ENCODE measurements at places on chromosomes 12 and 14.

GRCh38 chr12:31002361-31002725, 71.3 kb upstream of the DDX11 start:
- no peak for DNase-seq

GRCh38 chr14:95507701-95508103, 8.7 kb downstream of the SYNE3 start:
- DNase-seq: no peak

- DNase-seq: no peak
Observed at GRCh38 chr14:64681796-64682710, 22.2 kb upstream of the PLEKHG3 start.

DNA sequence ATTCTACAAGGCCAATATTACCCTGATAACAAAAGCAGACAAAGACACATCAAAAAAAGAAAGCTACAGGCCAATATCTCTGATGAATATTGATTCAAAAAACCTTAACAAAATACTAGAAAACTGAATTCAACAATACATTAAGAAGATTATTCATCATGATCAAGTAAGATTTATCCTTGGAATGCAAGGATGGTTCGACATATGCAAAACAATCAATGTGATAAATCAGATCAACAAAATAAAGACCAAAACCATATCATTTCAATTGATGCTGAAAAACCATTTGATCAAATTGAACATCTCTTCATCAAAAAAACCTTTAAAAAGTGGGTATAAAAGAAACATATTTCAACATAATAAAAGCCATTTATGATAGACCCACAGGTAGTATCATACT, 117.3 kb downstream of the CPNE8 start:
- DNase-seq: no peak

DNA sequence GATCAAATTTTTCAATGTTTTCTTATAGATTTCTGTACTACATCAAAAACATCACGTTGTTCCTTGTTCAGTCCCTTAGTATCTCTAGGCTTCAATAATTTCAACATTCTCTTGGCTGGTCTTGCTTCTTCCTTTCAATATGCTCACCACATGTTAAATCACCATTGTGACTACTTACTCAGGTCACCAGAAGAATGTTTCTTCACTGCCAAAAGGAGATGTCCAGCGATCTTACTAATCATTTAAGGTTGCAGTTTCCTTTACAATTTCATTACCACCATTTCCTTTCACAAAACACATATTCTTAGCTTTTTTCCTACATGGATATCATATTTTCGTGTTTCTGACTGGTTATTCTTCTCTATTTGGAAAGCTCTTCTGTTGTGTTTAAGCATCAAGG, 363.8 kb downstream of the NAV3 start:
- no peak for DNase-seq

- no peak for DNase-seq
Observed at GRCh38 chr12:5022465-5023061, 21.1 kb upstream of the KCNA5 start.

DNA sequence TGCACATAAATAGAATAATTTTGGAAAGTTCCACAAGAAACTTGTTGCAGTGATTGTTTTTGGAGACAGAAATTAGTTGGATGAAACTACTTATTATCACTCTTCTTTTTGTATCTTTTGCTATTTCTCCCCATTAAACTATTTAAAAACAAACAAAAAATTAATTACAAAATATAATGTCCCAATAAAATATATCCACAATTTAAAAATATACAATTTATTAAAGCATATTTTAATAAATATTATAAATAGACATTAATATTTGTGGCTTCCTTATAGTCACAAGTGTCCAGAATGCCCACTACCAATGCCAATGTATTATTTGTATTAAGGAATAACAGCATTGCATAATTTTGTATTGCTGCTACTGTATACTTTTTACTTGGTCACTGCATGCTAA, 52.5 kb upstream of the GCH1 start:
- no peak for DNase-seq

DNA sequence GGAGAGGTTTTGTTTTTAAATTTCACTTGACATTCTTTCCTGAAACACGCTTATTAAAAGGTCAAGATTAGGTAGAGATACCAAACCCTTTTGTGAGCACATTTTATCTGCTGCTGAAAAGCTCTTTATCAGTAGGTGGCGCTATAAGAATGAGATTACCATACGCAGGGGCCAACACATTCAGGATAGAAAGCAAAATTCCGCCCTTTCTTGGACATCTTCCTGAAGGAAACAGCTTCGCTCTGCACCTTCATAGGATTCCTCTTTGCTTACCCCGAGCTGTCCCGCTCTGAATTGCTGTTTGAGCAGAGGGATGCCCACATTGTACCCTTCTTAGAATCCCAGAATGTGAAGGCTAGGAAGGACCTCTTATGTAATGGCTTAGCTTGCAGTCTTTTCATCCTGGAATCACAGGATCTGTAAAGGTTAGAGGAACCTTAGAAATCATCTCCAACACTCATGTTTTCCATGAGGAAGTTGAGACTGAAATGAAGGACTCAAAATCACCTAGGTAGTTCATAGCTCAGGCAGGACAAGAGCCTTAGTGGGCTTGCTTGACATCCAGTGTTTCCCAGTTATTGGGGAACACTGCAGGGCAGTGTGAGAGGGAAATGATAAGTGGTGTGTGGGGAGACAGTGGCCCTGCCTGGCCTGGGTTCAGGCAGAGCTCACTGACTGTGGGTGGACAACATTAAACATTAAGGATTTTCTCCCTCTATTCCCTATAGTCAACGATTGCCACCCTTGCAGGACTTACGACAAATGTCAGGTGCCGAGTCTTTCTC, 38.7 kb upstream of the CRY1 start:
- no peak for DNase-seq

DNA sequence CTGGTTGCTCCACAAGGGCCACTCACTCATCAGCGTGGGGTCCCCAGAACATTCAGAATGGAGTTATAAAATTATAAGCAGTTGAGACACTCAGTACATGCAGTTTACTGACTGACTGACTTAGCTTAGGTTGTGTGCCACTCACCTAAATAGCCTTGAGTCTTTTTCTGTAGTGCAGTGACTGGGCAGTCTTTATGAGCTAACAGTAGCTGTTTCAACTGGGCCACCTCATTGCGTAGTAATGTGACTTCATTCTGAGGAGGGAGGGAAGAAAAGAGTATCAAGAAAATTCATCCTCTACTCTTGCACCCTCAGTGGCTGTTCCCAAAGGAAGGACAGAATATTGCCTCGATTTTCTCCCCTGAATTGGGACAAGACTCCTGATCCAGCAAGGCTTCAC, 15.8 kb upstream of the NPFF start:
- no peak for DNase-seq

DNA sequence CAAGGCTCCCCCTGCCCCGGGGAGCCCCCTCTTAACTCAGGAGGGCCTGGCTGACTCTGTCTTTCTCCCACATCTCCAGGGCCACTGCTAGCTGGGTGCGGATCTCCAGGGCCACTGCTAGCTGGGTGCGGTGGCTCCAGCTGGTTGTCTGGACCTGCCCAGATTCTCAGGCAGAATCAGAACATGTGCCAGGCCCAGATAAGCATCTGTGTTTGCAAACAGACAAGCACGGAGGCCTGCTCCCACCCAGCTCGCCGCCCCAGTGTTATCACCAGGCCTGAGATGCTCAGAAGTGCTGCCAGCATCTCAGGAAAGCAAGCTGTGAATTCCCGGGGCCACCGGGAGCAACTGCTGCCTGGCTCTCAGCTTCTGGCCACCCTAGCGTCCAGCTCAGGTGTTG, 98.4 kb upstream of the FZD10 start:
- DNase-seq: no peak

GRCh38 chr14:23128969-23129758, 10.1 kb upstream of the CEBPE start:
- DNase-seq: no peak

GRCh38 chr12:53431187-53431586, 7.5 kb downstream of the AMHR2 start:
- no peak for DNase-seq

DNA sequence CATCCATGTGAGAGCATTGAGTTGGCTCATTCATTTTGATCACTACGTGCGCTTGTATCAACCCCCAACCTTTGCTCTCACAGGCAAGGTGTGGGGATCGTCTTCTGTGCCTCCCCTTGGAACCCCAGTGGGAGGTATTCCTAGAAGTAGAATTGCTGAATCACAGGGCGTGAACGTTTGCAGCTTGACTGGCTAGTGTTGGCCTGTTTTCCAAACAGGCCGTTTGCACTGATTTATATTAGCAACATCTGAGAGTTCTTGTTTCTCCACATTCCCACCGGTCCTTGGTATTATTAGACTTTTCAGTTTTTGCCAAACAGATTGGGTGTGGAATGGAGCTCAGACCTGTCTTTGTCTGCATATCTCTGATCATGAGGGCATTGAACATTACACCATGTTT, 288.6 kb upstream of the PWP1 start:
- DNase-seq: no peak

- DNase-seq: no peak
Observed at GRCh38 chr12:513446-513845, 53.7 kb downstream of the B4GALNT3 start.

- no peak for DNase-seq
Observed at GRCh38 chr14:99698642-99699041, 14.5 kb downstream of the CYP46A1 start.

DNA sequence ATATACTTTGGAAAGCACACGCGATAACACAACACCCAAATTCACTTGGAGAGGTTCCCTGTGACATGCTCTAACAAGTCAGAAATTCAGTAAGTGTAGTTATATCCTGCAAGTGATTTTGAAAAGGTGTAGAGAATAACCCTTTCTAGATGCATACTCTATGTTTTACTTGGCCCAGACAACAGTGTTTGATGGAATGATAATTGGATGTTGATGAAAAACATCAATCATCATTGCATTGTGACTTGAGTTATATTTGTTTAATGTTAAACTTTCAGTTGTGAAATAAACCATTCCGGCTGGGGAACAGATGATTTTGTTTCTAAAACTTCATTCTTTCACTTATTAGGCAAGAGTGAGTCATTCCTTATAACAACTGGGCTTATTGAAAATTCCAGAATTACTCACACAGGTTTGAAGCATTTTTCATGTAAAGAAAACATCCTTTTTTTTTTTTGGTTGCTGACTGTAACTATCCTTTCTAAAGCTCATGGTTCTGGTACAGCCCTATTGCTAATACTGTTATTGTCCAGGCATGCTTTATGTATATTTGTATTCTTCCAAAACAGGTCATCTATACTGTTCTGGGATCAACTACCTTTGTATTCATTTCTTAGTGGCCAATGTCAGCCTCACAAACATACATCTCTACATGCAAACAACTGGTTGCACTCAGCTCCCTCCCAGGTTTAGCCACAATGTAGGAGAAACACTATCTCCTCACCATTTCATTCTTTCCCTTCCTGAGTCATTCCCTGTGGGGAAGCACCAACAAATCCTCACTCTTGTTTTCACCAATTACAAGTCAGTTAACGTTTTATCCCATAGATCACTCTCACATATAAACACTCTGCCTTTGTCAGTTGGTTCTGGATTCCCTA, 121.2 kb upstream of the LRIG3 start:
- DNase-seq: no peak

DNA sequence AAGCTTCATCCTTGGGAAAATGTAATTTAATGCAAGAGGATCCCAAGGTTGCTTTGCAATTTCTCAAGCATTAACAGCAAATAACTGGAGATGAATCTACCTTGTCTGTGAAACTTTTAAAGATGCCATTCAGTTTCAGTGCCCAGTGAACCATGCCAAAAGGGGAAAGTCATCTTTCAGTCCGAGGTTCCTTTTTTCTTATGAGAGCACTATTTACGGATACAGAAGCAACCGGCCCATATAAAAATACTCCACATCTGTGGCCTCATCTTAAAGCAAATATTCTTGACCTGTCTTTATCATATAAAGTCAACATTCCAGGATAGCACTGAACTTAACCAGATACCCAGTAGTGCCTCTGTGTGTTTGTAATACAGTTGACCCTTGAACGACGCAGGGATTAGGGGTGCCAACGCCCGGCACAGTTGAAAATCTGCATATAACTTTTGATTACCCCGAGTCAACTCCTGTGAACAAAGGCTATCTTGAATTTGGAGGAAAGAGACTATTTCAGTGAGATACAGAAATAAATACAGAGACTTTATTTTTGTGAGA, 209.4 kb downstream of the PCNX1 start:
- no peak for DNase-seq

DNA sequence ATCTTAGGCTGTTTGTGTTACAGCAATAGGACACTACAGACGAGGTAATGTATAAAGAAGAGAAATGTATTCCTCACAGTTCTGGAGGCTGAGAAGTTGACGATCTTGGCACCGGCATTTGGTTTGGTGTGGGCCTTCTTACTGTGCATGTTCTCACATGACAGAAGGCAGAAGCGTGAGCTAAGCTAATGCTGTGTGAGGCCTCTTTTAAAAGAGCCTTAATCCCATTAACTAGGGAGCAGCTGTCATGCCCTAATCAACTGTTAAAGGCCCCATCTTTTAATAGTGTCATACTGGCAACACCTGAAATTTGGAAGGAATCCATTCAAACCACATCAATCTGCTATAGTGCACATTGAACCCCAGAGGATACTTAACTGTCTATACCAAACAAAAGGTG, 992.9 kb downstream of the GALC start:
- DNase-seq: no peak

- no peak for DNase-seq
Observed at GRCh38 chr12:112964915-112965314, 13.4 kb upstream of the OAS2 start.

DNA sequence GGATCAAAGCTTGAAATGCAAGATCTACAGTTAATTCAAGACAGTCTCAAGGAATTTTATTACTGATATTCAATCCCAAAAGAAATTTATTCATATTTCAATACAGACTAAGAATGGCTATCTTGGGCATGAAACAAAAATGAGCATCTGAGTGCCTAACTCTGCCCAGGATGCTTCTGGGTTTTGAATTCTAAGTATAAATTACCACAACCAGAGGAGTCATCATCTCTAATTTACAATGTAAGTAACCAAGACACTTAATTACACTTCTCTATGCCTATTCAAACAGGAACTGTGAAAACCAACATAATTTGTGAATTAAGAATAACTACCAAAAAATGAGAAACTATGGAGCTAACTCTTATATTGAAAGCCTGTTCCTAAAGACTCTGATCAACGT, 14.1 kb downstream of the OSBPL8 start:
- DNase-seq: no peak

- no peak for DNase-seq
Observed at GRCh38 chr14:45680531-45680930, 427.5 kb upstream of the MIS18BP1 start.

- no peak for DNase-seq
Observed at GRCh38 chr12:104603545-104603973, 146.8 kb downstream of the CHST11 start.

- DNase-seq: no peak
Observed at GRCh38 chr14:23365036-23365731, at the start of gene EFS. Gene EFS, minus strand, starts transcription at chr14:23365172. Its CDS starts 147 bp downstream, at chr14:23365025.

GRCh38 chr12:116490471-116490870, 68.7 kb upstream of the MAP1LC3B2 start:
- DNase-seq: no peak

- no peak for DNase-seq
Observed at GRCh38 chr12:7109572-7109920, 532 bp upstream of the C1RL start.

- no peak for DNase-seq
Observed at GRCh38 chr12:47945341-47945728, 18.1 kb upstream of the TMEM106C start.

- no peak for DNase-seq
Observed at GRCh38 chr14:98167705-98168104, 1104.3 kb downstream of the BCL11B start.

GRCh38 chr12:123055281-123055766, 74.8 kb downstream of the ARL6IP4 start:
- no peak for DNase-seq

- DNase-seq: no peak
Observed at GRCh38 chr12:573232-573631, 90.0 kb downstream of the NINJ2 start.
